ENCODE measurements at places on chromosomes 4 and X. TPM values are rescaled to one million over a fixed set of nuclear protein-coding genes. Genes with fewer than 3 reads are reported as not detected.

- no peak for DNase-seq
Observed at GRCh38 chr4:80417019-80417418, 81.5 kb downstream of the CFAP299 start.

DNA sequence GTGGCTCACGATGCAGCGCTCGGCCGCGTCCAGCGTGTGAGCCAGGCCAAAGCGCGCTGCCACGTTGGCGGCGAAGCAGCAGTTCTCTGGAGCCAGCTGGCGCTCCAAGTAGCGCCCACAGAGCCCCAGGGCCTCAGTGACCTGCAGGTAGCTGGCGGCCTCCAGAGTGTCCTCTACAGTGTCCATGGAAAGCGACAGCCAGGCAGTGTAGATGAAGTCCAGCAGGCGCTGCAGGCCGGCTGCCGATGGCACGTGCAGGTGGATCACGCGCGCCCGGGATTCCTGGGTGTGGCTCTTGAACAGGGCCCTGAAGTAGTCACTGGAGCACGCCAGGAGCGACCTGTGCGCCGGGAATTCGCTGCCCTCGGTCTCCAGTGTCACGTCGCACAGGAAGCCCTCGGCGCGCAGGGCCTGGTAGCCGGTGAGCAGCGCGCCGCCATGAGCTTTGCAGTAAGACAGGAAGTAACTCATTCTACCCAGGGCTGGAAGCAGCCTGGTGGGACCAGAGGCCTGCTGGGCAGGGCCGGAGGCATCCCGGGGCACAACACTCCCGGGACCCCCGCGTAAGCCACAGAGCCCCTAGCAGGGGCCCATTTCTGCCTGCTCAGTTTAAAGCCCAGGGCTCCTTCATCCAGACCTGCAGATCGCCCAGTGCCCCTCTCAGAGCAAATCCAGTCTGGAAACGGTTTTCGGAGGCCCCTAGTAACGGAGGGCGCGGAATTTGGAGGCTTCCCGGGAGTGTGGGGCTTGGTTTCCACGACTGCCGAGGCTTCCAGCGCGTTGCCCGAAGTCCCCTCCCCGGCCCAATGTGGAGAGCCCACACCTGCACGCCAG, 595 bp downstream of the KLHL34 start:
- DNase-seq, result no peak

The SMIM31 gene
- total RNA-seq, result not detected

The DCHS2 gene
- total RNA-seq, result not detected

All from left ventricle myocardium inferior (tissue), 1 donor.